Spinal cord (tissue), 10 donors: ENCODE measurements at places on chromosomes 4 and X. TPM values are rescaled to one million over a fixed set of nuclear protein-coding genes. Genes with fewer than 3 reads are reported as not detected.

- DNase-seq, result no peak
These were observed 123.7 kb downstream of the CBR4 start for GRCh38 chr4:168886351-168886750.

DNA sequence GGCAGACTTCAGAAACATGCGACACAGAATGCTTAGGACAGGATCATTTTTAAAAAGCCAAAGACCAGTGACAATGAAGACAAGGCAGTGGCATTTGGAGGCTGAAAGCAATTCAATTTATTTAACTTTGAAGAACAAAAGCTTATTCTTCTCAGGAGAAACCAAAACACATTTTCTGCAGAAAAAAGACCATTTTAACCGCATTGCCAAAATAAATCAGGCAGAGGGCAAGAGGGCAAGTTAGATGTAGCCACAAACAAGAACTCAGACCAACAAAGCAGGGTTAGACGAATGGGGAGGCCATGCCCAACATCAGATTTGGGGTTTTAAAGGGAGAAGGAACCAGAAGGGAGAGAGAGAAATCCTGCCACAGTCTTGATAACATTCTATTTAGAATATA is 58.9 kb downstream of the RELL1 start:
- no peak for DNase-seq

GRCh38 chrX:3717742-3718420 is 4.4 kb upstream of the PRKX start:
- no peak for DNase-seq

DNA sequence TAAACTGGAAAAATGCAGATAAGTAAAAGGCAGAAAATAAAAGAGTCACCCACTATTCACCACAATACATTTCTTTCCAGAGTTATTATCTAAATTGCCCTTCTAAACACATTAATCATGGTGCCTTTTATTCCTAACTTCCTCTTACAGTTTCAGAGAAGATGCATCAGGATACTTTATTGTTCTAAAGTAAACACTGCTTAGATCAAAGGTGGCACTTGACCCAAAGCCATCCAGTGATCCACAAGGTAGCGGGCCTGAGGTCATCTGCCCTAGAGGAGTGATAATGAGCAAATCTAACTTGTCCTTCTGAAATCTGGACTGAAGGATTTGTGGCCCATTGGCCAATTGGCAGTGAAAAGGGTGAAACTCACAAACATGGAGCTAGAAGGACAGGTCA is 12.0 kb upstream of the TMEM154 start:
- no peak for DNase-seq

- DNase-seq, result peak; percentile 81
These were observed 2.9 kb upstream of the FAT1 start for GRCh38 chr4:186726426-186727168.

GRCh38 chrX:31212856-31213748 is 141.3 kb upstream of the FTHL17 start:
- DNase-seq, result no peak

DNA sequence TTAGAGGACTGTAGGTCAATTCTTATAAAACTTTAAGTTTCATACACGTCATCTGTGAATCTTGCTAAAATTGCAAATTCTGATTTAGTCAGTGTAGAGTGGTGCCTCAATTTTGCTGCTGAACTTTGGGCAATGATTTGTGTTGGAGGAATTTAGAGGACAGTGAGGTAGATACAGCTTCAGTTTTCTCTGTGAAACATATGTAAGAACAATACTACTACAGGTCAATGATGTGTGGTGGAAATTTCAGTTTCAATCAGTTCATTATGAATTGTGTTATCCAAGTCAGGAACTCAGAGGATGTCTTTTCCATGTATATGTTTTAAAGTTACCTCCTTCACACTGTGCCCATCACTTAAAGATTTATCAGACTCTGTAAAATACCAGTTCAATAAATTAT is 1597.8 kb upstream of the PCDH10 start:
- no peak for DNase-seq

- DNase-seq, result no peak
These were observed 184.9 kb downstream of the KIT start for GRCh38 chr4:54842656-54843055.

GRCh38 chr4:86233681-86234080 is 126.2 kb downstream of the MAPK10 start:
- no peak for DNase-seq

- DNase-seq, result no peak
These were observed 18.7 kb downstream of the SCFD2 start for GRCh38 chr4:53346920-53347852.

- DNase-seq, result peak; percentile 54
These were observed 133.7 kb upstream of the CPXCR1 start for GRCh38 chrX:88613338-88613737.

DNA sequence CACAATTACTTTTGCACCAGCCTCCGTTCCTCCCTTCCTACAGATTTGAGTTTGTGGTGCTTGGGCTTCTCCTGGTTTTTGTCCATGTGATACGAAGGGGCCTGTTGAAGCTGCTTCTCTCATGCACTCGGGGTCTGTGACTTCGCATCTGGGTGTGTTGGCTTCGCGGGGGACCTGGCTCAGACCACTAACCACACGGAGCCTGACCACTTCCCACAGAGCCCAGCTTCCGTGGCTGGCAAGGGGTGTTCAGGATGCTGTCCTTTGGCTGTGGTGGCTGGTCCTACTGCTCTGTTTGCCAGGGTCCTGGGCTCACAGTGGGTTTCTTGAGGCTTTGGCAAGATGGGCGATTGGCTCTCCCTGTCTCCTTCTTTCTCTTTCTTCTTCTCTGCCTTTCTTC is 19.8 kb upstream of the XG start:
- DNase-seq, result no peak

DNA sequence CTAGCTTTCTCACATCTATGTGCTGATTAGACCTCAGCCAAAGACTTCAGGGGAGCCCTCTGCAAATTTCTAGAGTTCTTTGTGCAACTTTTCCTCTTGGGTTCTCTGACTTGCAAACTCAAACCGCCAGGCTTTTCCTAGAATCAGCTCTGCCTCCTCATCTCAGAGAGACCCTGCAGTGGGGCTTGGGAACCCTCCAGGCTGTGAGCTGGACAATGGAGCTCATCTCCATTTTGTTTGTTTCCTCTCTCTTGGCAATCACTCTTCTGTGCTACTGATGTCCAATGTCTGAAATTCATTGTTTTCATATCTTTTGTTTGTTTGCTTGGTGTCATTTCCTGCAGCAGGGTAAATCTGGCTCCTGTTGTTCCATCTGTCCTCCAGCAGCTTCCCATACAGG is 33.0 kb downstream of the GYPB start:
- no peak for DNase-seq

DNA sequence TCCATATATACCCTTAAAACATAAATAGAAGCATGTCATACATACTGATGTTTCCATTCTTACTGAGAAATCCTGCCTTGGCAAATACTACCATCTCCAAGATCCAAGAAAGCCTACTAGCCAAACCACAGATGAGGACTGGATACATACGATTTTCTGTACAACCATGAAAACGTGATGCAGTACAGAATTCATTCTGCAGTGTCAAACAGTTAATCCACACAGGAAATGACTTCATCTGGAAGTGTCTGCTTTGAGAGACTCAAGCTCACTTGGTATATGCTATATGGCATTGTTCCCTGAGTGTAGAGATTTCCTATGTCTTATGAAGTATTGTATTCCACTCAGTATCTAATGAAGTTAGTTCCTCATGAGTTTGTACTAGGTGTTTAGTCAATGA is 94.3 kb downstream of the CT47B1 start:
- no peak for DNase-seq

DNA sequence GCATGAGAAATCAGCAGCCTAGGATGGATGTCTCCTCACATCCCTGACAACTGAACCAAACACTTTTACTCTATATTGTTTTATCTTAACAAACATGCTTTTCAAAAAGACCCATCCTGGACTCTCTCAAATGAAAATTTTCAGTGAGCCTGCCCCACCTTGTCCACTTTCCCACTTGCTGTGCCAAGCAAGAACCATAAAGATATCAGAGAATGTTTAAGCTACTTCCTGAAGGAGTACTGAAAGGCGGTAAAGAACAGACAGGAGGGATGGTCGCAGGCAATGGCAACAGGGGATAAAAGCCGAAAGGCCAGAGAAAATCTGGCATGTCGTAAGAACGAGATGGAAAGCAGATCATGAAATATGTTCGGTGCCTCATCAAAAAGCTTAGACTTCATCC is 10.5 kb downstream of the APBB2 start:
- no peak for DNase-seq

GRCh38 chrX:13473442-13474163 is 95.8 kb upstream of the EGFL6 start:
- no peak for DNase-seq

GRCh38 chr4:184357165-184357564 is 117.2 kb downstream of the IRF2 start:
- DNase-seq, result no peak

- no peak for DNase-seq
These were observed 139.3 kb upstream of the FRMPD4 start for GRCh38 chrX:11998944-11999343.

DNA sequence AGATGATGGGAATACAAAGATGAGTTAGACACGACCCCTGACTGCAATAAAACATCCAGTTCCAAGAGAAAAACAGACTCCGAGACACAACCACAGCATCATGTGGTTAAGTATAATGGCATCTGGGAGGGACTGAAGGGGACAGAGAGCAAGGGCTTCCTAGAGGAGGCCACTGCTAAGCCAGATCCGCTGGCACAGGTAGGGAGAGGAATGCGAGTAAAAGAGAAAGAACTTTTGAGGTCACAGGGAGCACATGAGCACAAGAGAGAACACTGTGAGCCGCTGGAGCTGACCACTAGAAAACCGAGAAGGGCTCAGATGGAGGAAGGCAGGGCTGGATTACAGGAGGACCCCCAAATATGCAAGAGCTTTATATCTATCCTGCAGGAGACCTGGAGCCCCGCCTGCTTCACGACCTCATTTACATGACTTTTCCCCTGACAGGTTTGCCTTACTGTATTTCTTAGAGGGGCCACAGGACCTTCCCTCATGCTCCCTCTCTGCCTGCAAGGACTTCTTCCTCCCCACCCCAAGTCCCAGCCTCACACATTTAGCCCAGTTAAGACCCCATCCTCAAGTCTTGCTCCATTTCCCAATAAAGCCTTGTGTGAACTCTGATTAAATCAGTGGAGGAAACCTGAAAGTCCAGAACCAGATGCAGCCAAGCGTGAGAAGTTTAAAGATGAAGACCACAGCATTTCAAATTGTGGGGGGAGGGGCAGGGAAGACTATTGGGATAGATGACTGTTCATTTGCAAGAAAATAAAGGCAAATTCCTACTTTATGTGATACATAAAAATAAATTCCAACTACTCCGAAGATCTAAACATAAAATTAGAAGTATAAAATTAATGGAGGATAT is 29.6 kb downstream of the MFAP3L start:
- no peak for DNase-seq

DNA sequence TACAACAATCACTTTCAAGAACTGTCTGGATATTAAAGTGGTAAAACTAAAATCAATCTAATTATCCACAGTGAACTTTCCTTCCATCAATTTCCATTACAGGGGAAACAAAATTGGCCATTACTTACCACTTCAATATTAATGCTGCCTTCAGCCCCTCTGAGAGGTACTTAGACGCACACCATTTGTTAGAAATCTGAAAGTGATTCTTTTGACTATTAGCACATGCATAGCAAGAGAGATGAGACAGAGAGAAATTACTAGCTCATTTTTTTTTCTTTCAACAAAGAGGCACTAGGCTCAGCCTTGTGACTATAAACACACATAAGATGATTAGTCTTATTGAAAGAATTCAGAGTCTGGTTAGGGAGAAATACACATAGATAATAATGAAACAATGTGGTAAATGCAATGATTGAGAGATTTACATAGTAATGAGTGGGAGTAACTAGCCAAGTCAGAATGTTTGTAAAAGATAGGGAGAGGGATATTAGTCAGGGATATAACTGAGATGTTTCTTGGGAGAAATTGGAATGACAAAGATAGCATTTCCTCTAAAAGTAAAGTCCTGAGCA is 93.3 kb downstream of the YIPF7 start:
- no peak for DNase-seq

DNA sequence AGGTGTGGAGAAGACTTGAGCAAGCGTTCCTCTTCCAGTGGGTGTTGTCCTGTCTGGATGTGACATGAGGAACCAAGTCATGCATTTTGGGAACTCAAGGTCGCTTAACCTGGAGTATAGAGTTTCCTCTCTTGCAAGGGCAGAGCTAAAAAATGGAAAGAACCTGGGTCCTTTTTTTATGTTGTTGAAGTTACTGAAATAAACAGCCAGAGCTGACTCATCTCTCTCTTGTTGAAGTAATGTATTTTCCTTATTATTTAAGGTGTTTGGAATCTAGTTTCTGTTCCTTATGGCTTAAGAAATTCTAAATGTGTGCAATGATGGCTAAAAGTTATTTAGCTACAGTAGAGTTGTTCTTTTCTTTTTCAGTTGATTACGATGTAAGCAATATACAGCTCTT is 314.5 kb downstream of the CAMK2D start:
- no peak for DNase-seq

- DNase-seq, result no peak
These were observed 59.0 kb upstream of the ATP8A1 start for GRCh38 chr4:42715807-42716482.

DNA sequence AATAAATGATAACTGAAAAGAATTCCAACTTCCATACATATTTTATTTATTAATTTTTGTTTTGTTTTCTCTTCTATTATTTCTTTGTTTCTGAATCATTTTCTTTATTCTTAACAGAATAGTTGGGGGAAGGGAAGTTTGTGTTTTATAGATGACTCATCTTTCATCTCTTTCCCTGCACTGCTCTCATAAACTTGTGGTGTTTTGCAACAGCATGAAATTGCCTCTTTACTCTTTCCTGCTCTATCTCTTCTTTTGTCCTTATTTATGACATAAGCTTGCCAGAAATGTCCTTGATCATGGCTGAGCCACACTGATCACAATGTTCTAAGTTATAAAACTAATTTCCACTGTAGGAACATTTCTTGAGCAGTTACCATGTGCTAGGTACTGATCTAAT is 22.3 kb downstream of the QRFPR start:
- no peak for DNase-seq

GRCh38 chrX:115031989-115032388 is 14.6 kb upstream of the IL13RA2 start:
- no peak for DNase-seq

GRCh38 chr4:7371210-7371941 is 63.4 kb downstream of the PSAPL1 start:
- DNase-seq, result peak; percentile 87

- peak; percentile 79 for DNase-seq
These were observed at the start of gene CPLX1 for GRCh38 chr4:825971-826330. Gene CPLX1, minus strand, starts transcription at chr4:826129. Its CDS starts 1,607 bp downstream, at chr4:824522.

The COX7B gene
- polyA plus RNA-seq, result 289 TPM

The CXCL1 gene
- 1.2 TPM for polyA plus RNA-seq

The ZGRF1 gene
- polyA plus RNA-seq, result 10.8 TPM

The MAGEB10 gene
- not detected for polyA plus RNA-seq

The APLN gene
- 12.2 TPM for polyA plus RNA-seq

The TAPT1 gene
- polyA plus RNA-seq, result 47.7 TPM

The SRP72 gene
- 72.6 TPM for polyA plus RNA-seq

The NKX1-1 gene
- polyA plus RNA-seq, result 0.35 TPM

The CYBB gene
- 21.6 TPM for polyA plus RNA-seq

The MAPK10 gene
- polyA plus RNA-seq, result 93.5 TPM

The ADAMTS3 gene
- polyA plus RNA-seq, result 8.0 TPM
